Tongue (tissue), 3 donors: ENCODE measurements at places on chromosomes 16 and 17.
A peak's percentile ranks its signal among the peaks of the same experiment; 100 is the strongest.

DNA sequence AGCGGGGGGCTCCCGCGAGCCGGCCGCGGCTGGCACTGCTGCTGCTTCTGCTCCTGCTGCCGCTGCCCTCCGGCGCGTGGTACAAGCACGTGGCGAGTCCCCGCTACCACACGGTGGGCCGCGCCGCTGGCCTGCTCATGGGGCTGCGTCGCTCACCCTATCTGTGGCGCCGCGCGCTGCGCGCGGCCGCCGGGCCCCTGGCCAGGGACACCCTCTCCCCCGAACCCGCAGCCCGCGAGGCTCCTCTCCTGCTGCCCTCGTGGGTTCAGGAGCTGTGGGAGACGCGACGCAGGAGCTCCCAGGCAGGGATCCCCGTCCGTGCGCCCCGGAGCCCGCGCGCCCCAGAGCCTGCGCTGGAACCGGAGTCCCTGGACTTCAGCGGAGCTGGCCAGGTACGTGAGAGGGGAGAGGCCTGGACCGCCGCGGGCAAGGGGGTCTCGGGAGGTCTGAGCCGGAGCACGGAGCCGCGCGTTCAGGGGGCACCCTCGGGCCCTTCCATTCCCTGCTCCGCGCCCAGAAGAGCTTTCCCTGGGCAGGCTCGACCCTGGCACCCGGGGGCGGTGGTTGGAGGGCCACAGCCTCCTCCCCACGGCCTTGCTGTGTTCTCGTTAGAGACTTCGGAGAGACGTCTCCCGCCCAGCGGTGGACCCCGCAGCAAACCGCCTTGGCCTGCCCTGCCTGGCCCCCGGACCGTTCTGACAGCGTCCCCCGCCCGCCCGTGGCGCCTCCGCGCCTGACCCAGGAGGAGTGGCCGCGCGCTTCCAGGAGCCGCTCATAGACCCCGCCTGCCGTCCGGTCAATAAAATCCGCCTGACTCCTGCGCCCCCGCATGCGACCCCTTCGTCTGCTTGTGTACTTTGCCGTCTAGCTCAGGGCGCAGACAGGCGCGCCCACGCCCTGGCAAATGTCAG, 591 bp downstream of the NPW start:
- DNase-seq = peak; percentile 30

GRCh38 chr17:14069251-14070021, at the start of gene COX10:
COX10 (plus strand) TSS chr17:14069504; CDS start chr17:14069606, 102 bp downstream.
- peak; percentile 94 for DNase-seq

GRCh38 chr17:74305865-74306654, 20.0 kb upstream of the KIF19 start:
- DNase-seq = no peak

GRCh38 chr17:20979792-20980083, 63.1 kb downstream of the USP22 start:
- DNase-seq = no peak

DNA sequence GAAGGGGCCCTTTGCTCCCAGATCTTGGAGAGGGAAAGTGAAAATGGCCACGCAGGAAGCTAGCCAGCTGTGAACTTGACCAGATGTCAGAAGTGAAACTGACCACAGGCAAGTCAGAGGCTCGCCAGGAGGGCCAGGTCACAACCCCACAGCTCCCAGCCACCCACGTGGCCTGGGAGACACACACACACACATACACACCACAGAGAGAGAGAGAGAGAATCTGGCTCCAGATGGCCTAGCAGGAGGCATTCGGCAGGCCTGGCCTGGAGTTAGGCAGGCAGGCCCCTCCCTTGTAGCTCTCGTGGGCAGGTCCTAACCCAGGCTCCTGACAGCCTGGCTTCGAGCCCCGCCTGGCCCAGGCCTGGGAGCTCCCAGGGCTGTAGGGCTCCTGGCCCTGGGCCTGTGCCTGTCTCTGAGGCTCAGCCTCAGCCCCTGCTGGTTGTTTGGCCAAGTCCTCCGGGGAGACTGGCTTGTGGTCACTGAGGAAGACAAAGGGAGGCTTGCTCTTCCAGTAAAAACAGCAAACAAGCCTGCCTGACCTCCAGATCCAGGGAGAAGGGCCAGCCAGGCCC, 20.2 kb downstream of the NGFR start:
- DNase-seq = peak; percentile 94
